GM19239 (cell line): ENCODE measurements at places on chromosomes 7 and 10.

DNA sequence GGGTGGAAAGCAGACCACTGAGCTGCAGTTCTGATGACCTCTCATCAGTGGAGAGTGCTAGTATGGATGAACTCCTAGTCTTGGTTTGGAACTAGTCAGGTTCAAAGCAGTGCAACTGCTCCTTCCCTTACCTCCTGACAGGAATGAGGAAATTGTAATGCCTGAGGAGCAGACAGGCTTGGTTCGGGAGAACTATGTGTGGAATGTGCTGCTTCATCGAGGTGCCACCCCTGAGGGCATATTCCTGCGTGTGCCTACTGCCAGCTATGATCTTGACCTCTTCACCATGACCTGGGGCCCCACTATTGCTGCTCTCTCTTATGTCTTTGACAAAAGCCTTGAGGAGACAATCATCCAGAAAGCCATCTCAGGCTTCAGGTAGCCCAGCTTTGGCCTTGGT, 27.4 kb upstream of the NFKB2 start:
- DNase-seq, result no peak

DNA sequence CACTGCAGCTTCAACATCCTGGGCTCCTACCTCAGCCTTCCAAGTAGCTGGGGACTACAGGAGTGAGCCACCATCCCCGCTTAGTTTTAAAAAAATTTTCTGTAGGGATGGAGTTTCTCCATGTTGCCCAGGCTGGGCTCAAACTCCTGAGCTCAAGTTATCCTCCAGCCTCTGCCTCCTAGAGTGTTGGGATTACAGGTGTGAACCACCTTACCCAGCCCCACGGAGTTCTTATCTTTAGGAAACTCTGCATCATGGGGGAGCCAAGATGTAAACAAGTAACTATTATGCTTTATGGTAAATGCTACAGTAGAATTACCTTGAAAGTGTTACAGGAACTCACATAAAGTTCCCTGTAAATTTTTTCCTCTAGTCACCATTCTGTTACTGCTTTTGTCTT, 65.3 kb downstream of the PHTF2 start:
- DNase-seq, result no peak

DNA sequence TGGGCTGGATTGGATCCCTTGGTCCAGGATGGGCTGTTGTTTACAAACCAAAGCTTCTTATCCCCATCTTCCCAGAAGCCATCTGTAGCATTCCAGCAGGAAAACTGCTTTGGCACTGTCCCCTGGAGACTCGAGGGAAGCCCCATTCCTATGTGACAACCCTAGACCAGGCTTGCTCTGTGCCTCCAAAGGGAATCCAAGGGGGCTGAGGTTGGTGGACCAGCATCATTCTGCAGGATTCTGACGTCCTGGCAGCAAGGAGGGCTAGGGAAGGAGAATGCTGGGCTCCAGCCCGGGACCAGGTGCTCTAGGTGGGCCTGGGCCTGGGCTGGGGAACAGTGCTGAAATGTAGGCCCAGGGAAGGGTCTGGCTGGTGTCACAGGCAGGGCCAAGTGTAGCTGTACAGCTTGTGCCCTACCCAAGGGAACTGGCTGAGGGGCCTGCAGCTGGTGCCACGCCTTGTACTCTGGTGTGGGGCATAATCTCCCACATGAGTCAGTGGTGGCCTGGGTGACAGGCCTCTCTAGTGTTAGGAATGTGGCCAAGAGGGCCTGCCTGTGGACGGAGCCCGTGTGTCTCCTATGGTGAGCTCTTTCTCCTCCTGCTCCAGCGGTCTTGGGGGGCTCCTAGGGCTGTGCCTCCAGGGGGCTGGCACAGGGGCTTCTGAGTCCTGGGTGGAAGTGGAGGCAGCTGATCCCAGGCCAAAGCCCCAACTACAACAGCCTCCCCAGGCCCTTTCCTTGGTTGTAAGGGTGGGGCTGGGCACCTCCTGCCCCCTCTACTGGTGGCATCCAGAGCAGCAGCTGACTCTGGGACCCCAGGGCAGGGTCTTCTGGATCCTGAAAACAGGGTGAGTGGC, 25.2 kb downstream of the TRIM8 start:
- DNase-seq, result no peak

- DNase-seq, result no peak
Observed at GRCh38 chr10:75899816-75900390, 468.5 kb downstream of the LRMDA start.

DNA sequence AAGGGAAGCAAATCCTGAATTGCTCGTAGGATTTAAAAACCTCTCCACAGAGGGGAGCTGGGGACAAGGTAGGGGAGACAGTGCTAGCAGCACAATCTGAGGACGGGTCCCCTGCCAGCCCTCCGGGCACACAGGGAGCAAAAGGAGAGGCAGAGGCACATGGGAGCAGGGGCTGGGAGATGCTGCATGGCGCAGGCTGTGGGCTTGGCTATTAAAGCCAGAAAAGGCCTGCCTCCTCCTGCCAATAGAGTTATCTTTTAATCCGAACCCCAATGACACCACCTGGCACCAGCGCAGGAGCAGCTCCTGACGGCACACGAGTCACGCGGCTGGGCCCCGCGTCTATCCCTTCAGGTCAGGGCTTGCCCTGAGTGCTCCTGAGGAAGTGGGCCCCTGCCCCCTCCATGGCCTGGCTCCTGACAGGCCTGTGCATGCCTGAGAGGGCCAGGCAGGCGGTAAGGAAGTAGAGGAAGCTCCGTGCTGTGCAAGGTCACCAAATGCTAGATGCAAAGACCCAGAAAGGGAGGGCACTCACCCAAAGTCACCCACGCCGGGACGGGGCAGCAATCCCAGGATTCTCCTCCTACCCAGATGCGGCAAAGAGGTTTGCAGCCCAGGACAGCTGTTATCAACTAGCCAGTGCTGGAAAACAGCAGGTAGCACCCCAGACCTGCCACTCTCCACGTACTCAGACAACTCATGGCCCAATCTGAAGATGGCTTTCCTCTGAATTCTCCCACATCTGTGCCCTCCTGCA, 28.1 kb downstream of the DLG5 start:
- no peak for DNase-seq

GRCh38 chr10:48839809-48840679, 99.6 kb downstream of the LRRC18 start:
- peak; percentile 25 for DNase-seq

DNA sequence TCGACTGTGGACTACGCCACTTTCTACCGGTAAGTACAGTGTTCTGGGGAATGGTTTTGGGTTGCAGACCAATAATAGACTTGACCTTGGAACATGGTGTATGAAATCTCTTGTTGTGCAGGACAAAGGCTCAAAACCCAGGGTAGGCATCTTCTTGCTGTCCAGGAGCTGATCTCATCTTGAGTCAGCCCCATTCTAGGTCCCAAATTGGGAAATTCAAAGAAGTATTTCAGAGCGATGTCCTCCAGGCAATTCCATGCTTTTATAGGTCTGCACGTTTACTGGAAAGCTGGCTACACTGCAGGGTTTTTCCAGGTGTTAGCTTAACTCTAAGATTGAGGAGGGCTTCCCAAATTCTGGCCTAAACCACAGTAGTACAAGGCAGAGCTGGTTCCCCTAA, 180.7 kb downstream of the BMPER start:
- DNase-seq, result no peak

GRCh38 chr10:93912444-93912843, 18.7 kb downstream of the SLC35G1 start:
- DNase-seq, result no peak

- no peak for DNase-seq
Observed at GRCh38 chr10:67602268-67602950, 93.6 kb downstream of the CTNNA3 start.

- no peak for DNase-seq
Observed at GRCh38 chr7:96823274-96823673, 113.6 kb upstream of the SEM1 start.

DNA sequence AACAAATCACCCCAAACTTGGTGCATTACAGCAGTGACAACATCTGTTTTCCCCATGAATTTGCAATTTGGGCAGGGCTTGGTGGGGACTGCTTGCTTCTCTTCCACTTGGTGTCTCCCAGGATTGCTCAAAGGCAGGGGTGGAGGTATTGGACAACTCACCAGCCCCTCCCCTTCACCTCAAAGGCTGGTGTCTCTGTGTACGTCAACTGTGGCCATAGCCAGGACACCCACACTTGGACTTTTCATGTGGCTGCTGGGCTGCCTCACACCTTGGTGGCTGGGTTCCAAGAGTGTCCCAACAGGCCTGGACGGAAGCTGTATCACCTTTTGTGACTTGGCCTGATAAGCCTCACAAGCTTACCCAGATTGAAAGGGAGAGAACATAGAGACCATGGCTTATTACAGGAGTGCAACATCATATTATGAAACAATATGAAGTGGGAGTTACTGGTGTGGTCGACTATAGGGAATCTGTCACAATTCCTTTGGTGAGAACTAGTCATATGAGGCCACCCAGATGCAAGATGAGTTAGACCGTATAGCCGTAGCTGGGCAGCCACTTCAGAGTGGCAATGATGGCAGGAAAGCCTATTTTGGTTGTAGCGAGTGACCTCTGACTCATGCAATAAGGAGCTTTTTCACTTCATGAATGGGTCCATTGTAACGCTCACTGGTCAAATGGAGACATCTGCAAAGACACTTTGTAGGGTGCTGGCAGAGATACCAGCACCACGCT, 187.6 kb upstream of the ITGB1 start:
- no peak for DNase-seq

DNA sequence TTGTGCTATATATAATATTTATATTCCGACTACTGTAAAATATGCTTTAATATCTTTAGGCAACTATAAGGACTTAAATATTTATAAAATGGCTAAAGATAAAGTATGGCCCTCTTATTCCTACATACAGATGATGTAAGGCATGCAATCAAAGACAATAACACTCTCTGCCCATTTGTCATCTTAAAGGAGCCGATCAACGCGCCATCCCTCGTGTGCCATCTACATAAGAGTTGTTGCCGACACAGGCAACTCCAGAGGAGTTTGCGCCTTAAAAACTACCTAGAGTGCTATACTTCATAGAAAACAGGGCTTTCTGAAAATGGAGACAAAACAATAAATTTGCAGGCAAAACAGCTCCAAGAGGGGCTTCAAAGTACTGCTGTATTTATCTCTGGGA, 709.0 kb downstream of the KCNMA1 start:
- DNase-seq, result no peak

GRCh38 chr10:124125305-124126116, 32.1 kb upstream of the CHST15 start:
- no peak for DNase-seq

DNA sequence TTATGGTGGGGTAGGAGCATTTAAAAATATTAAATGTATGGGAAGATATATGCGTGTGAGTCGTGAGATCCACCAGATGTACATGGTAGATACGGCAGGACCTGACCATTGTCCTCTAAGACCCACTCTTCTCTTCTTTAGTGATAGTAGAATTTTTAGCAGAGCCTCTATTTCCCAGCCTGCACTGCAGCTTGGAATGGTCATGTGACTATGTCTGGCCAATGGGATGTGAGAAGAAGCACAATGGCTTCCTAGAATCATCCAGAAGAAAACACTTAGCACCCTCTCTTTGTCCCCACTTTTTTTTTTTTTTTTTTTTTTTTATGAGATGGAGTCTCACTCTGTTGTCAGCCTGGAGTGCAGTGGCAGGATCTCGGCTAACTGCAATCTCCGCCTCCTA, 86.6 kb upstream of the CYTH3 start:
- DNase-seq, result no peak

- no peak for DNase-seq
Observed at GRCh38 chr7:112252141-112252540, 45.6 kb downstream of the ZNF277 start.

GRCh38 chr10:98956576-98957260, 278.9 kb downstream of the HPSE2 start:
- DNase-seq, result no peak

DNA sequence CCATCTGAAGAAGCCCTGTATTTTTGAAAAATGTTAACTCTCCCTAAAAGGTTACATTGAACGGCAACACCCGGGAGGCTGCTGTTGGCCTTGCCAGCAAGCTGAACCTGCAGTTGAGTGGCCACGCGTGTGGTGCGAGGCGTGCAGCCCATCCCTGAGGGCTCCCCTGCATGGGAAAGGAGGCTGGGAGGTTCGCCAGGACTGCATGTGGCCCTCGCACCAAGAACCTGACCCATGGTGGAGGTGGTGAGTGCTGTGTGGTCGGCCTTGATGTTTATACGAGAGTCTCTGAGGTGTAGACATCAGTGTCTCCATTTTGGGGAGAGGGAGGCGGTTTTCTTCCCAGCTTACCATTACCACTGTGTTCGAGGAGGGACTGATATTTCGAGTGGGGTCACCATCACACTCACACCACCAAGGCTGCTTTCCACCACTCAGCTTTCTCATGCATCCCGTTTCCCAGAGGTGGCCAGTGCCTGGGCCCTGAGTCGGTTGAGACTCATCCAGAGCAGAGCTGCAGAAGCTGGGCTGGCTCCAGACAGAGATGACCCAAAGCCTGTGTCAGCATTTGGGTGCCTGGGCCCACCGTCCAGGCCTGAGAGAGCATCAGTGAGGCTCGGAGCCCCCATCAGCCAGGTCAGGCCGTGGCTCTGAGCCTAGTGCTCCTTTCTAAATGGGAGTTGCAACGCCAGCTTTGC, 222.6 kb downstream of the EBF3 start:
- no peak for DNase-seq

- no peak for DNase-seq
Observed at GRCh38 chr10:130224228-130224627, 88.0 kb downstream of the GLRX3 start.
